ENCODE measurements at places on chromosomes 4 and X.

- no peak for DNase-seq
Observed at GRCh38 chr4:143188136-143189088, 3.7 kb downstream of the USP38 start.

- no peak for DNase-seq
Observed at GRCh38 chr4:111635646-111636045, 509.6 kb upstream of the FAM241A start.

DNA sequence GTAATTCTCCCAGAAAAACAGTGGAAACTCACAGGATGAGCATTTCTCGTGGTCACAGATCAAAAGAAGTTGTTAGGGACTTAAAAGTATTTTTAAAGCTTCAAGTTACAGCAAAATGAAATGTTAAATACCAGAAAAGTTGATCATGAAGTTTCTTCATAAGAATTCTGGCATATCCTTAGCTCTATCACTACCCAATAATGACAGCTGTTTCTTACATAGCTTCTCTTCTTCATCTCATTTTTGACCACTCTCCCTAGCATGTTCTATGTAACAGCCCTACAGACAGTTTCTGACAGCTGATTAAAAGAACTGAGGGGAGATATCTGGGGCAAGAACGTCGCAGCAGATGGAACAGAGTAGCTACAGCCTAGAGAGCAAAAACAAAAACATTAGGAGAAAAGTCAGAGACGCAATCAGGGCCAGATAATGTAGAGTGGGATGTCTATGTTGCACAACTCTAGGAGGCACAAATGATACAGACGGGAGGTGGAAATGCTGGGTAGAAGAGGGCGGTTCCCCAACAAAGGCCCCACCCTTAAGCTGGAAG lies 108.7 kb downstream of the CORIN start:
- DNase-seq, result no peak

DNA sequence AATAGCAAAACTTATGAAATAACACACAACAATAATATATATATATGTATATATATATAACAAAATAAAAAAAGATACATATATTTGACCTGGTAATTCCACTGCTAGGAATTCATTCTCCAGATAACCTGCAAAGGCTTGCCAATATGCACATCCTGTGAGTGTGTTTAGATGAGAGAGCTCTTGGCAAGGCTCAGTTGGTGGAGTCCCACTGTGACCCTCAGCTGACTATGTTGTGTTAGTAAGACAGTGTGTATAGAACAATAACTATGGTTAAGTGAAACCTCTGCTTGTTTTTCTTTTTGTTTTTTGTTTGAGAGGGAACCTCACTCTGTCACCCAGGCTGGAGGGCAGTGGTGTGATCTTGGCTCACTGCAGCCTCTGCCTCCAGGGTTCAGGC lies 39.5 kb upstream of the RBMX start:
- DNase-seq, result no peak

DNA sequence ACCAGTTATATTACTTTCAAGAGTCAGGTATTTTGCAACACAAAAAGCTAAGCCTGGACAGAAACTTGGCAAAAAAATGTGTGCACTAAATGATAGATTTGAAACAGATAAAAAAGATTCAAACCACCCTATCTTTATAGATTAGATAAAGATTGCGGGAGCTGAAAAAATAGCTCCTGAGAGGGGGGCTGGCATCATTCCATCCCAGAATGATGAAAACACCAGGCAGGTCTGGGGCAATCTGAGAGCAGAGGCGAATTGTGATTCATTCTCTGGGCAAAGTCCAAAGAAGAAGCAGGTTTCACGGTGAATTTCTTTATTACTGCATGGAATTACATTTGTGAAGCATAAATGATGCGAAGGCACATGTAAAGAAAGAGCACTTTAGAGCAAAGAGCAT lies 168.5 kb upstream of the DMD start:
- DNase-seq, result no peak

GRCh38 chr4:81562093-81562492 lies 90.4 kb upstream of the RASGEF1B start:
- no peak for DNase-seq

DNA sequence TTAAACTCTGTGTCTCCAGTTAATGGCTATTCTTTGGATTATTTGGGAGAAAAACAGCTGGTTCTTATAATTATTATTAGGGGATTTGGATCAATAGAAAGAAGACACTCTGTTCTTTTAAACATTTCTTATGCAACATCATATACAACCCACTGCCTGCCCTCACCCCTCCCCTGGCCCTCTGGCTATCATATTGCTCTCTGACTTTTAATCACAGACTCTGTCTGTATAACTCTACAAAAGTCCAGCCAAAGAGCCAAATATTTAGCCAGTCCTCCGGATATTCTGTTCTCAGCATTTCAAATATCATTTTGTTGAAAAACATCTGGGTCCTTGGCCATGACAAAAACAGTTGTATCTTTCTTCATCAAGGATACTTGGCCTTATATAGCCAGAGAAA lies 19.0 kb upstream of the PACRGL start:
- DNase-seq, result no peak

GRCh38 chrX:84078991-84079390 lies 109.0 kb downstream of the RPS6KA6 start:
- no peak for DNase-seq

GRCh38 chr4:75867130-75867529 lies 35.1 kb downstream of the PPEF2 start:
- no peak for DNase-seq

- no peak for DNase-seq
Observed at GRCh38 chr4:57124145-57124544, 14.0 kb upstream of the IGFBP7 start.

- DNase-seq, result no peak
Observed at GRCh38 chr4:83387476-83388312, 53.0 kb upstream of the HPSE start.
